ENCODE measurements at places on chromosomes 12 and 14.

GRCh38 chr12:57720606-57721595 lies 17.6 kb downstream of the AGAP2 start:
- no peak for DNase-seq

- DNase-seq: no peak
Measured at GRCh38 chr12:11752403-11753149, 103.1 kb downstream of the ETV6 start.

- peak; percentile 58 for DNase-seq
Measured at GRCh38 chr12:55830601-55831446, 1.4 kb upstream of the DNAJC14 start.

DNA sequence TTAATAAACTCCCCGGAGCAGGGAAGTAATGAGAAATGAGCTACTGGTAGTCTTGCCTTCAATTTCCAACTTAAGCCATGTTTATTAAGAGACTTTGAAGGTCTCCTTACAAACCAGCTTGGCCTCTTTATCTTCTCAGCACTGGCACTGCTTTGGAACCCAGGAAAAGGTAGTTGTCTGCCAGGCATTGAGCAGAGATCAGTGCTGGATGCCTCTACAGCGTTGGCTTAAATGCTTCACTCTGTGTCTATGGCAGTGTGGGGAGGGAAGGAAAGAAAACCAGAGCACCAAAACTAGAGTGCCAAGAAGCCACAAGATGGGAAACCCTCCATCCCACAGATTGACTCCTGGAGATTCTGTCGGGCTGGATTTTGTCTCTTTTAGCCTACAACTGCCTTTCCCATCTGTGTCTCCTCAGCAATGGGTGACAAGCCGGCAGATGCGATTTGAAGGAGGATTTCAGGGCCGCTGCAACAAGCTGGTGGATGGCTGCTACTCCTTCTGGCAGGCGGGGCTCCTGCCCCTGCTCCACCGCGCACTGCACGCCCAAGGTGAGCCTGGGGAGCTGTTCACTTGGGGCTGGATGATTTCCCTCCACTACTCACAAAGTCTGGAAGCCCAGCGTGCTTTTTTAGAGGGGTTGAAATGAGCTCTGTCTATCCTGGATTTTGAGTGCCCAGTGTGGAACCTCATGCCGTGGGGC lies 57.3 kb downstream of the FNTB start:
- DNase-seq: no peak

- DNase-seq: no peak
Measured at GRCh38 chr12:51361161-51362016, 14.9 kb upstream of the CELA1 start.

- no peak for DNase-seq
Measured at GRCh38 chr14:37329189-37330001, 131.7 kb downstream of the MIPOL1 start.

DNA sequence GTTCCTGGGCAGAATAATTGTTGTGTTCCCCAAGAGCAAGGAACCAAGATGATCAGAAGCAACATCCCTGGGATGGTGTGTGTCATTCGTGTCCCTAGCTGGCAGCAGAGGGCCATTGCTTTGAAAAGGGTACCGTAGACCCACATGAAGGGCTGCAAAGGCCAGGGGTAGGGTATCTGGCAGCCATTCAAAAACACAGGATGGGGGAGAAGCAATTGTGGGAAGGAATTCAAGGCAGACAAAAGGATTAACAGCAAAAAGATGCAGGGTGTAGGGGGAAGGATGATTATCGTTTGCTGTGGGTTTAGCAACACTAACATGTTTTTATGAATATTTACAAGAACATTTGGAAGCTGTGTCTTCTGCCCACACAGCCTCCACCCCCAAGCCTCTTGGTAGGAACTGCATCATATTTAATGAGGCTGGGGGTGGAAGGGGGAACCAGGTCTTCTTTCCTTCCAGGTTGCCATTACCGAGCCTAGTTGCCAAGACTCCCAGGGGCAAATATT lies 169.0 kb upstream of the G2E3 start:
- DNase-seq: no peak

- DNase-seq: no peak
Measured at GRCh38 chr12:53217051-53217930, 10.2 kb upstream of the ITGB7 start.

- no peak for DNase-seq
Measured at GRCh38 chr12:28780096-28780495, 369.0 kb upstream of the FAR2 start.

- DNase-seq: no peak
Measured at GRCh38 chr14:64715628-64716412, 11.6 kb downstream of the PLEKHG3 start.

DNA sequence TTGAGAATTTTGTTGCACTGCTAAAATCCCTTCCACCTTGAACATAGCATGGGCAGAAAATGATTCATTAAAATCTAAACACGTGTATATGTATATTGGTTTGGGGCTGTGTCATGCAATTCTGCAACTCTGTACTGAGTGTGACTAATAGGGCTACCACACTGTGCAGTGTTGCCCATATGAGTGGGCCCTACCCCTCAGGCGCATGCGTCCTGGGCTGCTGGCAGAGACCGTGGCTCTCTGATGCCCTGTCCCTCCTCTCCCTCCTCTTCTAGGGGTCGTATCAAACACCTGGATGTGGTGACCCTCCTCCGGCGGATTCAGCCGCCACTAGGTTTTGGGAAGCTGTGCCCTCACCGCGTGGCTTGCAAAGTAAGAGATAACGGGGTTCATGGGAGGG lies 128.4 kb upstream of the FKBP4 start:
- DNase-seq: no peak

GRCh38 chr14:102095871-102096568 lies 9.2 kb upstream of the HSP90AA1 start:
- no peak for DNase-seq

- DNase-seq: no peak
Measured at GRCh38 chr14:37515771-37516170, 79.3 kb downstream of the FOXA1 start.

- DNase-seq: no peak
Measured at GRCh38 chr12:9687228-9687627, 17.7 kb downstream of the CLEC2D start.

- no peak for DNase-seq
Measured at GRCh38 chr14:22073801-22074200, 400.2 kb upstream of the OR4E1 start.

GRCh38 chr14:29810682-29811081 lies 117.0 kb downstream of the PRKD1 start:
- no peak for DNase-seq

DNA sequence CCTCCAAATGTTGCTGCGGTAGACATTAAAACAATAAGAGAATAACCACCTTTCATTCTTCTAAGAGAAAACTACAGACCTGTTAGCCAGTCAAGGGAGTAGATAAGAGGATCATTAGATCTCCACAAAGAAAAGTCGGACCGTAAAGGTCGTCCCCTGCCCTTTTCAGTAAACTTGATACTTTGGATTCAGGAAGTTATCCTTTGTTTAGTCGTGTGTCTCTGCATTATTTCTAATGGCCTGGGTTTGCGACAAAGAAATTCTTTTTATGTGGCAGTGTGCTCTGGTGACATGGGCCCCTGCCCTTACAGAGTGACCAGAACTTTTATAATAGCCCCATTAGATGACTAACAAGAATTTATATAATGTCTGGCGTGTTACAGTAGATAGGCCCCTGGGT lies 44.6 kb upstream of the EVL start:
- DNase-seq: no peak

DNA sequence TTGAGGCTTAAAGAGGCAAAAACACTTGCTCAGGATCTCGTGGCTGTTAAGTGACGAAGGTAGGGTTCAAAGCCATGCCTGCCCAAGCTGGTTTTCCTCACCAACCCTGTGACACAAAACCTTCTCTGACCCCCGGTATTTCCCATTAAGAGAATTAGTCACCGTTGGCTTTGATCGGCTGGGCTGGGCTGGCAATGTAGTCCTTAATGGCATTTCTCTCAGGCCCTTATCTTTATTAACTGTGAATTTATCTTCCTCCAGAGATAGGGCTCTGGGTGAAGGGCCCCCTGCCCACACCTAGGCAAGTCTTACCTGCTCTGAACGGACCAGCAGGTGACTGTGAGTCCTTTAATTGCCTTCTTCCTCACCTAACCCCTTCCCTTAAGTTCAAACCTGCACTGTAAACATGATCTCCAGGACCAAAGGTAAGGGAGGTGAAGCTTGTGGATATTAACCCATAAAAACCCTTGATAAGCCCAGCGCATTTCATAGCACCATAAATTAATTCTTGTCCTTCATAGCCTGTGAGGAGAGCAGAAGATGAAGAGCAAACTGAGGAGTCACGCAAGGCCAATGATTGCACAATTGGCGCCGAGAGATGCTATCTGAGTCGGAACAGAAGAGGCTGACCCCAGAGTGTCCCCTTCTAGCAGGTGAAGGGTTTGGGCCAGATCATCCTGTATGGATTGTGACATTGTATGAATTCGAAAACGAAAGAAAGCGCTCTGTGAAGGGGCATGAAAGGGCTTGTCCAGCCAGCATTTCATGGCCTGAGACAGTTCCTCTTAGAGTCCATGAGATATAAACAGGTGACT lies 790.8 kb upstream of the TBX3 start:
- DNase-seq: no peak

DNA sequence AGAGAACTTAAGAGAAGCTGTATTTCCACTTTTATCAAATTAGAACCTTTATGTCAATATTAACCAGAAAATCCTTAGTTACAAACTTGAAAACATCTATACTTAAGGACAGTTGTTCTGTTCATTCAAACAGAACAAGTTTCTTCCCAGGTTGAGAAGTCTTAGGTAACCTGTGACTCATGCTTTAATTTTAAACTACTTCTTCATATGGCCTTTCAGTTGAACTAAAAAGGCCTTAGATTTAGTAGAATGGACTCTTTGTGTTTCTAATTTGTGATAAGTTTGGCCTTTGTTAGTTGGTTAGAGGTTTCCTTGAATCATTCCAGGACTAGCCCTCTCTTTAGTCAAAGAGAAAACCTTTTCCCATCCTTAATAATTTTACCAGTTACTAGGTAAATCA lies 274.2 kb downstream of the FUT8 start:
- DNase-seq: no peak

DNA sequence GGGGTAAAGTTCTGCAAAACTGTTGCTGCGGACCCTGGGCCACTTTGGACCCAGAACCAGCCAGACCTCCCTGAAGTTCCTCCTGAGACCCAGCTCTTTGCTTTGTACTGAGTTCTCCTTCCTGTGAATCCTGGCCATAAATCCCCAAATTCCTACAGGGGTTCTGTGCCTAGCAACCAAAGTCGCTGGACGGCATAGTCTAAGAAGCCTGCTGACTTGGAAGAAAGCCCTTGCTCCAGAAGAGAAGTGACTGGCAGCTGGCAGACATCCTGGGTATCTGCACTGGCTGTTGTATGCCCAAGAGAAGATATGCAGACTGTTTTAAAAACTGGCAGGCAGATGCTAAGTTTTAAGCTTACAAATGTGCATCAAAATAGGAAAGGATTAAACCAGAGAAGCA lies 99.9 kb upstream of the SLC24A4 start:
- no peak for DNase-seq

GRCh38 chr12:59847127-59847526 lies 251.3 kb downstream of the SLC16A7 start:
- no peak for DNase-seq

GRCh38 chr14:75773046-75773445 lies 112.0 kb downstream of the TTLL5 start:
- no peak for DNase-seq

- no peak for DNase-seq
Measured at GRCh38 chr14:57244106-57244505, 24.6 kb downstream of the EXOC5 start.

GRCh38 chr12:111788178-111788654 lies 21.5 kb downstream of the ALDH2 start:
- DNase-seq: no peak

GRCh38 chr12:79925492-79925891 lies 9.4 kb downstream of the PPP1R12A start:
- DNase-seq: no peak

- DNase-seq: no peak
Measured at GRCh38 chr12:30913323-30913722, 13.2 kb upstream of the TSPAN11 start.

DNA sequence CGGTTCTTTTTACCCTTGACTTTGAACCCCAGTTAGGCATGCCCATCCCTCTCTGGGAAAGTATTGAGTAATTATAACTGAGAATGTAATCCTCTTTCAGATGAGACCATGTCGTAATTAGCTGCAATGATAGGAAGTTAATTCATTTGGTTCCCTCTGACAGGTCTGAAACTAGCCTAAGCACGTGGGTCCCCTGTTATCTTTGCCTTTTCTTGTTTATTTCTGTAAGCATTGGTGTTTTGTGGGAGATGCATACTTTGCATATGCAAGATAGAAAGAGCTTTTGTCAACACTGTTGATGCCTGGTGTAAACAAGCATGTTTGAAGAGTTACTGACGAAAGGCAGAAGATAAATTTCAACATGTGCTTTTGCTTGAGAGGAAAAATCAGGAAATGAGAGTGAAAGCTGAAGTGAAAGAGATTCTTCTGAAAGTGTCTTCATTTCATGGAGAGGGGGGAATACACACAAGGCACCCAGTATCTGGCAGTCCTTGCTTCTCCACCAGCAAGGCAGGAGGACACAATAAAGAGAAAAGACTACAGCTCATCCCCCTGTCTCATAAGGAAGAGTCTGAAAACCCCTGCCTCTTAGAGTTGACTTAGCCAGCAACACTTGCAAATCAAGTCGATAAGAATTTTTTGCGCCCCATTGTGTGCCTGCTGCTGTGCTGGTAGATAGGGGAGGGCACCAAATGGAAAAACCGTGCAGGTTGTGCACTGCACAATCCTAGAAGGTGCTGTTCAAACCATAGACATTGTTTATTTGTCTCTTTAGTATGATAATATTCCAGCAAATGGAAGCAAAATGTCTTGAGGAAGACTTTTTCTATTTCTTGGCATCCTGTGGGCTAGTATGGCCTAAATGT lies 77.8 kb downstream of the SLC24A4 start:
- DNase-seq: no peak

- no peak for DNase-seq
Measured at GRCh38 chr14:105492031-105492970, 1.3 kb downstream of the TEDC1 start.

DNA sequence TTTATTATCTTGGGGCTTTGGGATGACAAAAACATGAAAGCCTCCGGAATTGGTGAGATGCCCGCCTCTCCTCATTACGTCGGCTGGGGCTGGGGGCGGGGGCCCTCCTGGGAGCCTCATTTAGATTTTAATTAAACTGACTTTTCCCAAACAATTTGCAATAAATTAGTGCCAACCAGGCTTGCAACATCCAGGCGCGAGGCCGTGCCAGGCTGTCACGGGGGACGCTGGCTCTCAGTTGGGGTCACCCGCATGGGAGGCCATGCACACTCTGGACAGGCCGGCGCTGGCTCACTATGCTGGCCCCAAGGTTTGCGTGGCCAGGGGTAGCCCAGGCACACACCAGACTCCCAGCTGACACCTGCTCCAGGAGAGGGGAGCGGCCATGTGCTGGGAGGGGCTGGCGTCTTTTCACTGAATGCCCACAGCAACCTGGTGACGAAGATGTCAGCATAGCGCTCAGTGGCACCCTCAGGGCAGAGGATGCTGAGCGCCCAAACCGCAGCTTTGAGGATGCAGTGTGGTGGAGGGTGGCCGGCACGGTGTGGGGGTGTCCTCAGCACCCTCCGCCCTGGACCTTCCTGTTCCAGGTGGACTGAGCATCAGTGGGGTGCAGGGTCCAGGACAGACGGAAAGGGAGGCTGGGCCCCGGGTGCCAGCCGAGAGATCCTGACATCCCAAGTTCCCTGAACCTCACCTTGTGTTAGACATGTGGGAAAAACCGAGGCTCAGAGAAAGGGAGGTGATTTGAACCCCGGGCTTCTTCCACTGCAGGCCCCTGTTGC lies 190.8 kb upstream of the C14orf180 start:
- DNase-seq: peak; percentile 4

- no peak for DNase-seq
Measured at GRCh38 chr12:94702696-94703095, 52.3 kb upstream of the TMCC3 start.

Data from activated naive CD4-positive, alpha-beta T cell treated with anti-CD3 and anti-CD28 coated beads, Interleukin-2, amount 50 U/mL, for 16 hours (primary cell).